ENCODE measurements at places on chromosomes 3 and 15. TPM values are rescaled to one million over a fixed set of nuclear protein-coding genes. Genes with fewer than 3 reads are reported as not detected.

EHD4 gene
- 14.4 TPM for polyA plus RNA-seq

OR5K4 gene
- not detected for polyA plus RNA-seq

HOMER2 gene
- polyA plus RNA-seq = 19.3 TPM

TWF2 gene
- 33.4 TPM for polyA plus RNA-seq

GHSR gene
- not detected for polyA plus RNA-seq

ACOX2 gene
- 44.6 TPM for polyA plus RNA-seq

GRIP2 gene
- polyA plus RNA-seq = 0.78 TPM

MYH15 gene
- polyA plus RNA-seq = 0.41 TPM

EHHADH gene
- 13.2 TPM for polyA plus RNA-seq

WDR93 gene
- polyA plus RNA-seq = 2.1 TPM

SEC11A gene
- polyA plus RNA-seq = 276 TPM

CCDC39 gene
- 7.7 TPM for polyA plus RNA-seq

CACNA2D2 gene
- polyA plus RNA-seq = 30.0 TPM

LRTM1 gene
- not detected for polyA plus RNA-seq

STARD9 gene
- polyA plus RNA-seq = 20.0 TPM

TNFAIP8L3 gene
- polyA plus RNA-seq = 5.6 TPM

RBP2 gene
- polyA plus RNA-seq = 0.48 TPM

NCEH1 gene
- polyA plus RNA-seq = 3.8 TPM

ECE2 gene
- not detected for polyA plus RNA-seq

GP9 gene
- polyA plus RNA-seq = 1.9 TPM

PRR20G gene
- polyA plus RNA-seq = not detected

ANKRD34C gene
- 0.03 TPM for polyA plus RNA-seq

GOLGA8J gene
- polyA plus RNA-seq = 1.5 TPM

SHC4 gene
- polyA plus RNA-seq = 1.1 TPM

GOLGA8G gene
- polyA plus RNA-seq = 0.10 TPM

SERINC4 gene
- not detected for polyA plus RNA-seq

GOLGA6L7 gene
- 1.4 TPM for polyA plus RNA-seq

FEZF2 gene
- polyA plus RNA-seq = not detected

PLA2G4F gene
- 3.1 TPM for polyA plus RNA-seq

GUCA1C gene
- polyA plus RNA-seq = not detected

WNT5A gene
- polyA plus RNA-seq = 27.0 TPM

VEPH1 gene
- 44.1 TPM for polyA plus RNA-seq

SLC38A3 gene
- 8.3 TPM for polyA plus RNA-seq

EXOG gene
- 25.2 TPM for polyA plus RNA-seq

PPM1M gene
- 27.4 TPM for polyA plus RNA-seq

EPHB3 gene
- 29.2 TPM for polyA plus RNA-seq

CDC25A gene
- polyA plus RNA-seq = 6.8 TPM

NR2E3 gene
- polyA plus RNA-seq = 1.1 TPM

BFSP2 gene
- not detected for polyA plus RNA-seq

OR5K2 gene
- 0.58 TPM for polyA plus RNA-seq

SNX22 gene
- 3.0 TPM for polyA plus RNA-seq

UBA3 gene
- polyA plus RNA-seq = 80.6 TPM

PLA2G4E gene
- polyA plus RNA-seq = 0.07 TPM

REC114 gene
- polyA plus RNA-seq = 0.20 TPM

NR1I2 gene
- polyA plus RNA-seq = 0.63 TPM

TICRR gene
- 12.7 TPM for polyA plus RNA-seq

Measured in left lung (tissue), 14 donors.